ENCODE measurements at places on chromosomes 1 and 21.
A peak's percentile ranks its signal among the peaks of the same experiment; 100 is the strongest.

DNA sequence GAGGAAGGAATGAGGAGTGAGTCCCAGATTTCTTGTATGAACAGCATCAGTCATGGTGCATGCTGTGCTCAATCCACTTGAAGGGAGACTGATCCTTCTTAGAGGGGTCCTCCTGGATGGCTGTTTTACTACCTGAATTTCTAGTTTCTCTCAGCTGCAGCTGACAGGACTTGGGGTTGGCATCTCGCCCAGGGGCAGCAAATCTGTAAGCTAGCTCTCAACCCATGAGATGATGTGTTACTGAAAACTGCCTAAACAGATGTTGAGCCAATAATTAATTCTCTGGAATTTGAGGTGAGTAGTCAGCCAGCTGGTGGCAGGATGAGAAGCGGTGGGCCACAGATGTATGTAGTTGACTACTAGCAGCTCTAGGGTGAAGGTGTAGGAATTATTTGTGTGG, 19.6 kb downstream of the BACH1 start:
- no peak for DNase-seq

DNA sequence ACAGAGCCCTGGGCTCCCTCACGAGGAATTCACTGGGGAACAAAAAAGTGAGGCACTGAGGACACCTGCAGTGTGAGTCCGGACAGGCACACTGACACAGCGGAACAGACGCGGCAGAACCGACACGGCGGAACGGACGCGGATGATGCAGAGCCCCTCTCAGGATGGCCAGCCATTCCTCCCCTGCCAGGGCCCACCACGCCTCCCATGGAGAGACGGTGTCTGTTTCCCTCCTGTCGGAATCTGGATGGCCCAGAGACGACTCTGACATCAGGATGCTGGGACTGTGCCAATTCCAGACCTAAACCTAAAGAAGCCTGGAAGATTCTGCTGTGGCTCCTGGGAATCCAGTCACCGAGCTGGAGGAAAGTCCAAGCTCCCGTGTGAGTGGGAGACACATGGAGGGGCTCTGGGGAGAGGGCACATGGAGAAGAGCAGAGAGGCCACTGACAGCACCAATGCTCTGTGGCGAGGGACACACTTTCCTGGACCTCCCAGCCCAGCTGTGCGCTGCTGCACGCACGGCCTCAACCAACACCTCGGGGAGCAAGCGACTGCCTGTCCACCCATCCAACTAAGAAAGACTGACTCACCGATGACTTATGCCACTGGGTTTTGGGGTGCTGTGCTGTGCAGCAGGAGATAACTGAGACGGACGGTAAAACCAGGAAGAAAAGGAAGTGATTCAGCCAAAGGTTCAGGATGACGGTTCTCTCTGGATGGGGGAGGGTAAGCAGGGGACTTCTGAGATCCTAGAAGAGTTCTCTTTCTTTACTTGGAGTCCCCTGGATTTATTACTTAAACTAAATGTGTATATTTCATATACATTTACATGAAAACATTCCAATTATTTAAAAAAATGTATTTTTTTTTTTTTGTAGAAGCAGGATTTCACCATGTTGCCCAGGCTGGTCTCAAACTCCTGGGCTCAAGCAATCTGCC, 23.3 kb downstream of the ZBTB17 start:
- DNase-seq, result peak; percentile 99

GRCh38 chr1:28871631-28872401, 42.6 kb upstream of the EPB41 start:
- no peak for DNase-seq

DNA sequence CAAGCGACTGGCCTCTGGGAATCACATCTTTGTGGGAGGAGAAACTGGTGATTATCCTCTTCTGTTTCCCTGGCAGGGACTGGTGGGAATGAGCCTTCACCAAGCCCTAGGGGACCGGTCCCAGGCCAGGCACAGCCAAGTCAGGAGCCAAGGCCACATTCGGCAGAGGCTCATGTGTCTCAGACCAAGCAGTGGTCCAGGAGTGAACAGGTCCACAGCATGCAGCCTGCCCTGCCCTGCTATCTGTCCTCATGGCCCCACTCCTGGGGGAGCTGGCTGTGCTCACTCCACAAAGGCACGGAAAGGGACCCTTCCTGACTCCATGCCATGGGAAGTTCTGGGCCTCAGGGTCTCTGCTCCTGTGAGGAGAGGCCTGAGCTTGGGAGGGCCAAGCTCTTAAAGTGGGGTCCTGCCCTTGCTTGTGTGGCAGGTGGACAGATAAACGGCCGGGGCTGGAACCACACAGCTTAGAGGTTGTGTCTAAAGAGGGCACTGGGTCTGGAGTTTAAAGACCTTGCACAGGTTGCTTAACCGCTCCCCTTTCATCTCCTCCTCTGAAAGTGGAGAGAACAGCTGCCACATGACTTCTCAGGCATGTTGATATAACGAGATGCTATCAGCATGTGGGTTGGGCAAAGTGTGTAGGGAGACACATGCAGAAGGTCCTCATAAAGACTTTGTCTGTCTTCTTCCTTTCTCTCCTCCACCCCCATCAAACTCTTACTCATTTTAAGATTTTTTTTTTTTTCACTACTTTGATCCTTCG, 57.5 kb downstream of the CASQ2 start:
- no peak for DNase-seq

DNA sequence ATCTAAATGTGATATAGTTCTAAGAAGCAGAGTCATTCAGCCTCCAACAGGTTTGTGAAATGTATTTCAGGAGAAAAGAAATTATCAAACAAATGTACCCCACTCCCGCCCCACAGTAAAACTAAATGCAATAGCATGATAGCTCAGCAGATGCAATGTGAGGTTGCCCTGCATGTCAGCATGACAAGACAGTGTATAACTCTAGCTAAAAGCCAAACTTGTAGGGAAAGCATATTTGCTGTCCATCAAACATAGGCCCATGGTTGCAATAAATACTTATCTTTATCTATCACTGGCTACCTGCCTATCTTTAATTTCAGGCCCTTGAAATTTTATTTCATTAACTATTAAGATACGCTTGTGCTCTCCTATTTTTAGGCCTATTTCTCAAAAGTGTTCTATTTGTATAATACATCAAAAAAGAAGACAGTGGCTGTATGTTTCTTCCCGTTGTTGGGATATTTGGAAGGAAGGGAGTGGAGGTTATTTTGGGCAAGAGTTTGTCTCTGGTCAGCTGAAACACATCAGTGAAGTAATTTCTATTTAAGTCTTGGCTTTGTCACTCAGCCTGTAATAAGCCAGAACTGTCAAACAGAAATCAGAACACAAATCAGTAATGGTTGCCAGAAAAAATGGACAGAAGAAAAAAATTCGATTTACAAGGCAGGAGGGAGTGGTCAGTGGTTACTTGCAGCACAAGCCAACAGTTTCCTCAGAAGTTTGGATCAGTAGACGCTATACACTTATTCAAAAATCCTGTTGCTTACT, 307.4 kb upstream of the ADGRL2 start:
- DNase-seq, result no peak

Data from HT1080 (cell line).